ENCODE measurements at places on chromosomes 5 and 9.
A peak's percentile ranks its signal among the peaks of the same experiment; 100 is the strongest.

DNA sequence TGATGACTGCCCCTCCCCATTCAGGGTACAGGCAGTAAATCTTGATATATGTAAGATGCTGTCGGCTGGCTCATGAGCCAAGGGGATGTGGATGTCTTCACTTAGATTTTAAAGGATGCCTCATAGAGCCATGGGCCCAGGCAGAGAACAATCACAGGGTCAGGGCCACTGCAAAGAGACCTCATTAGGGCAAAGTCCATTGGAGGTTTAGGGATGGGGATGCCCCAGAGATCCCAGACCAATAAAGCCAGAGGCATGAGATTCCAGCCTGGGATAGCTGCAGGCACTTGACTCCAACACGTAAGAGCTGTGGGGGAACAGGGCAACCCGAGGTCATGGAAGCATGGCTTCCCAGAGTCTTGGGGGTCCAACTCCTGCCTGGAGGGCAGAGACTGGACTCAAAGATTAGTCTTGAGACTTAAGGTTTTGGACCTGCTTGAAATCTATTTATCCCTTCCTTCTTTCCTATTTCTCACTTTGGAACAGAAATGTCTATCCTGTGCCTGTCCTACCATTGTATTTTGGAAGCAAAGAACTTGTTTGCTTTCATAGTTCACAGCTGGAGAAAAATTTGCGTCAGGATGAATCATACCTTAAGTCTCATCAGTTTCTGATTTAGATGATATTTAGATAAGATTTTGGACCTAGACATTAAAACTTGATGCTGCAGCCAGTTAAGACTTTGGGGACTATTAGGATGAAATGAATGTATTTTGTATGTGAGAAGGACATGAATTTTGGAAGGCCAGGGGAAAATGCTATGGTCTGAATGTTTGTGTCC lies 101.3 kb upstream of the ADRA1B start:
- no peak for DNase-seq

GRCh38 chr5:80192507-80193241 lies 63.2 kb downstream of the SERINC5 start:
- DNase-seq, result no peak

- no peak for DNase-seq
These were observed 56.7 kb upstream of the PCA3 start for GRCh38 chr9:76707510-76707909.

DNA sequence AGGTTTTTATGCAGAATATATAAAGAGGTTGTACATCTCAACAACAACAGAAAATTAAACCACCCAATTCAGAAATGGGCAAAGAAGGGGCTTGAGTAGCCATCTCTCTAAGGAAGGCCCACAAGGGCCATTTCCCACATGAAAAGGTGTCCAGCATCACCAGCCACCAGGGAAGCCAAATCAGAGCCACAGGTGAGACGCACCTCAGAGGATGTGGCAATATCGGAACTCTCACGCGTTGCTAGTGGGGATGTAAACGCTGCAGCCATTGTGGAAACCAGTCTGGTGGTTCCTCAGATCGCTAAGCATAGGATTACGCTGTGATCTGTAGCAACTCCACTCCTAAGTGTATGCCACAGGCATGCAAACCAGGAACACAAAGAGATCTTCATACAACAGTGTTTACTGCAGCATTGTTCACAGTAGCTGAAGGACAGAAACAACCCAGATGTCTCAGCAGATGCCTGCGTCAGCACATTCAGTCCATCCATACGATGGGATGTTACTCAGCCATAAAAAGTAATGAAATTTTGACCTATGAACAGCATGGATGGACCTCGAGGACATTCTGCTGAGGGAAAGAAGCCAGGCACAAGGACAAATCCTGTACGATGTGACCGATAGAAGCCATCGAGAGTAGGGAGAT lies 84.3 kb upstream of the CACNA1B start:
- no peak for DNase-seq

DNA sequence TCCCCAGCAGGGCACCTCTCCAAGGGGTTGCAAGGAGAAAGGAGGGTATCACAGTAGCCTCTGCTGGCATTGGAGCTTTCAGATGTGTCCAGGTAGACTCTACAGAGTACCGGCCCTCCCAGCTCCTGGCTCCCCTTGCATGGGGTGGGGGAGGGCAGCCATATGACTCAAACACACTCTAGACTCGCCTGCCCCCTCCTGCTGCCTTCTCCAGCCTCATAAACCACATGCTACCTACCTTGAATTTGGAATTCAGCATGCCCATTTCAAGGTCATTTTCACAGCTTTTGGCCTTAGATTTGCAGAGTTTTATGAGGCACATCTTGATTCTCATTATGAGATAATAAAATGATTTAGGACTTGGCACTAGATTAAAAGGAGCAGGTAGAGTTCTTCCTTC lies 32.8 kb upstream of the SMIM32 start:
- no peak for DNase-seq

- DNase-seq, result no peak
These were observed 56.8 kb upstream of the TRAF1 start for GRCh38 chr9:120983259-120983837.

GRCh38 chr9:84394036-84394435 lies 53.5 kb upstream of the SLC28A3 start:
- no peak for DNase-seq

- no peak for DNase-seq
These were observed 13.6 kb upstream of the IL3 start for GRCh38 chr5:132046880-132047299.

DNA sequence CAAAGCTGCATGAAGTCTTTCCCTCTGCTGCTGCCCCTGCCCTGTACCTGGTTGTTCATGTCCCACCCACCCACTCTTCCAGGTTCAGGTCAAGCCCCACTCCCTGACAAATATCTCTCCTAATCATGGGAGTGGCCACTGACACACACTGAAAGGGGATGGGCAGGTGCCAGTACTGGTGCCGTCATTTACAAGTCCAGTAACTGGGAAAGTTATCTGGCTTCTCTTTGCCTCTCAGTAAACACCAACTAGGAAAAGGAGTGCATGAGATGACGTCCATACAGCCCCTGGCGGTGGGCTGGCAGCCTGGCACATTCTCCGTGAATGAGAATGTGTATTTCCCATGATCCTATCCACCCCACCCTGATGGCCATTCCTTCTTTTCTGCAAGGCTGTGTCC lies 225.2 kb downstream of the FSTL4 start:
- no peak for DNase-seq

DNA sequence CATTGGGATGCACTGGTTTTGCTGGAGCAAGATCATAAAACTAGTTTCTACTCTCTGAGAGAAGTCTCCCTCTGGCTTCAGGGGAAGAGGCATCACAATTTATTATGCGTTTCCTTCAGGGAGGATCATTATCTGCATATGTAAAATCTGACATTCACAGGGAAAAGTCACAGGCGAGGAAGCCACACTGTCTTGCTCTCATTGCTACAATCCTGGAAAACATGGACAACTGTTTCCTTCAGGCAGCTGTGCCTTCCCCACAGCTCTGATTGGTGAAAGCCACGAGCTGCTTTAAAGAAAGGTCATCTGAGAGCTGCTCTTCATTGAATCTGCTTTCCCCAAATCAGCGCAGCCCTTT lies 397.8 kb downstream of the MED10 start:
- no peak for DNase-seq

DNA sequence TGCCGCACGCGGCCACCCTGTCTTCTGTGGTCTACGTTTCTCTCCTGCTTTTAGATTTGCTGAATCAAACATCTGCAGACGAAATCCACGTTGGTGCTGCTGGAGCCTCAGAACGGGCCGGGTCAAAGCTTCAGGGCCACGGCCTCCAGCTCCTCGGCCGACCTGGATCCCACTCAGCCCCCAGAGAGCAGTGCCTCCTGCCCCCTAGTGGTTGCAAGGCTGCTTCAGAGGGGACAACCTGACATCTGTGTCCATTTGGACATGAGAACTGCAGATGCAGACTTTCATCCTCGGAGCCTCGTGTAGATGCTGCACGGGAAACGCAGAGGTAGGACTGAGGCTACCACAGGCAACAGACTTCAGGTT lies 23.0 kb upstream of the SLC6A3 start:
- DNase-seq, result no peak

DNA sequence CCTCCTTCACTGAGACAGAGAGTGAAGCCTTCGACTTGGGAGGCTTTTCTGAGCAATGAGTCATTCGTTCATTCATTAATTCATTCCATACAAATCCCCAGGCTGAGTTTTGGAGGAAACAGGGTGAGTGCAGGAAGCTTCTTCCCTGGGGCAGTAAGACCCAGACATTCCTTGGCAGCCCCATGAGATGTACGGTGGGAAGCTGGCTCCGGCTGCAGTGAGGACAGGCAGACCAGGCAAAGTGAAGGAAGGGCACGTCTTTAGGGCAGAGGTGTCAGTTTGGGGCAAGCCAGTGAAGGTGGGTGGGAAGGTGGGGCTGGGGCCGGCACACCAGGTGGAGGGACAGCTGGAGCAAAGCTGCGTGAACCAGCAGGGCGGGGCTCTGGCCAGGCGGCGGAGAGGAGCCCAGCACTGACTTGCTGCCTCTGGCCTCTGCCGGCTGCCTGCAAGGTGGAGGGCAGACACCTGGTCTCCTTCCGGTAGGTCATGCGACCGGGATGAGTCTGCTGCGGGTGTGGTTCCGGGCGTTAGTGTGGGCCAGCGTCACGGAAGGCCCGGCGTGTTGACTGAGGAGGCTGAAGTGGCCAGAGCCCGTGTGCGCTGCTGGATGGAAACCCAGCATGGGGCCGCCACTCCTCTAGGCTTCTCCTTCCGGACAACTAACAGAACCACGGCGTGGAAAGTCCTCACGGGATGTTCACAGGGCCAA lies 16.6 kb downstream of the OLFM1 start:
- DNase-seq, result peak; percentile 68

DNA sequence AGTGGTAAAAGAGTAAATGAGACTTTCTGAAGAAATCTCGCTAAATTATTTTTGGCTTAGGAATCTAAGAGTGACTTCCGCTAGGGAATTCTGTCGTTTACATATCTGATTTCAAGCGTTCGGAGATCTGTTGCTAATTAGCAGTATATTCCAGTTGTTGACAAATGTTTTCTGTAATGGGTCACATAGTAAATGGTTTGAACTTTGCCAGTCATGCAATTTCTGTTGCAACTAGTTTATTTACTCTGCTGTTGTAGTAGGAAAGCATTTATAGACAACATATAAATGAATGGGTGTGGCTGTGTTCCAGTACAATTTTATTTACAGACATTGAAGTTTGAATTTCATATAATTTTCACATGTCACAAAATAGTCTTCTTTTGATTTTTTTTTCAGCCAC lies 57.4 kb upstream of the JAK2 start:
- DNase-seq, result no peak

DNA sequence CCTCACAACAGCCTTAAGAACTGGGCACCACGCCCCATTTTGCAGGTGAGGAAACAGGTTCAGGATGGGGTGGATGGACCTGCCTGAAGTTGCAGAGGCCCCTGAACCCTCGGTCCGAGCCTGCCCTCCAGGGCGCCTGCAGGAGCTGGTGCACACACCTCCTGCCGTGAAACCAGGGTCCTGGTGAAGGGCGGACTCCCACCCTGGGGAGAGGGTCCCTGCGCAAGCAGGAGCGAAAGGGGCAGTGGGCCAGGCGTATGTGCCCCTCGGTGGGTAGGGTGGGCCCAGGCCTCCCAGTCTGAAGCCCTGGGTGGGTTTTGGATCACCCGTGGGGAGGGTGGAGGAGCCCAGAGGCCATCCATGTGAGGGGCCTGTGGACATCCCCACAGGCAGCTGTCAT lies 37.9 kb downstream of the HK3 start:
- DNase-seq, result no peak

GRCh38 chr5:119322948-119323537 lies 32.8 kb upstream of the TNFAIP8 start:
- peak; percentile 35 for DNase-seq

GRCh38 chr5:141484641-141485311 lies at the start of gene PCDHGC4:
PCDHGC4 (plus strand) TSS chr5:141485030; CDS start chr5:141485174, 144 bp downstream.
- DNase-seq, result no peak

GRCh38 chr5:159504857-159505304 lies 174.6 kb upstream of the IL12B start:
- peak; percentile 30 for DNase-seq

DNA sequence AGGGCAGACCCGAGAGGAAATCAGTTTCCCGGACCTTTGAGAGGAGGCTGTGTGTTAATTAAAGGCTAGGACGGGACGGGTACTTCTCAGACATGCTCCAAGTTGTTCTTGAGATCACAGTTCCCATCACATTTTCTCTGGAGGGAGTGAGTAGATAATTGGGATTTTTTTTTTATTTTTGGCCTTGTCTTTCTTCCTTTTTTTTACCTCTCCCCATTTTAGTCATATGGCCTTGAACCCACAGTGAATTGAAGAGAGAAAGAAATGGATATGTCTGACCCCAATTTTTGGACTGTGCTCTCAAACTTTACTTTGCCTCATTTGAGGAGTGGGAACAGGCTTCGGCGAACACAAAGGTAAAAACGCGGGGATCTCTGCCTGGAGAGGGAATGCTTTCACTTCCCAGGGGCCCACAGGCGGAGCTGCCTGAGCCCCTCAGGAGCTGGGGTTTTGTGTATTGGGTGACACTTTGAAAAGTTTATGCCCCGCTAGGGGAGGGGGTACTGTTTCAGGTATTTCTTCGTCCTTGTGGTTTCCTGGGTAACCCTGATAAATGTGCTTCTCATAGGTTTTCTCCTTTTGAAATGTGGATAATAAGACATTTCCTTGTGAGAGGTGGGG lies 191.8 kb downstream of the CD180 start:
- no peak for DNase-seq

- no peak for DNase-seq
These were observed 46.1 kb upstream of the CHSY3 start for GRCh38 chr5:129858131-129858675.

DNA sequence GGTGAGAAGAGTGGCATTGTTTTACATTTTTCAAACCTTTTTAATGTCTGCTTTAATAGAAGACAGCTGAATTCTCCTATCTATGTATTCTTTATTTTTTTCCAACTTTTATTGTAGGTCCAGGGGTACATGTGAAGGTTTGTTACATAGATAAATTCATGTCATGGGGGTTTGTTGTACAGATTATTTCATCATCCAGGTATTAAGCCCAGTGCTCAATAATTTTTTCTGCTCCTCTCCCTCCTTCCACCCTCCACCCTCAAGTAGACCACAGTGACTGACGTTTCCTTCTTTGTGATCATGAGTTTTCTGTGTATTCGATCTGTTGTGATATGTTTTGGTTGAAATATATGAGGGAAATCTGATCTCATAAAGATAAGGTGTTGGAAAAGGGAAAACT lies 1.7 kb upstream of the SREK1 start:
- DNase-seq, result no peak

GRCh38 chr5:102421647-102422046 lies 77.2 kb downstream of the SLCO6A1 start:
- DNase-seq, result peak; percentile 12

GRCh38 chr5:76732405-76733048 lies 16.6 kb downstream of the F2R start:
- DNase-seq, result no peak

DNA sequence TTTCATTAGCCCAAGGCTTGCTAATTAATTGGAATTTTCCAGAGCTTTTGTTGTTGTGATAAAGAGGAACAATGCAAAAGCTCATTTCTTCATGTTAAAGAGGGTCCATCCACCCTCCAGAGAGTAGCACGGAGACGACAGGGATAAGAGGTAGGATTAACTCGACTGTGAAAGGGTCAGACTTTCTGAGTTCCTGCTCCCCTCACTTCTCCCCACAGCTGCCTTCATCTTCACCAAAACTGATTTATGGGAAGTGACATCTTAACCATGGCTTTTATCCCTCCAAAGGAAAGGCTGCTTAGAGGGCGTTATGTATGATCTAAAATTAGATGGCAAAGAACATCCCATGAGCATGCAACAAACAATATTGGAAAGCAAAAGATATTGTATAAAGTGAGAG lies 135.5 kb downstream of the GLIS3 start:
- no peak for DNase-seq

Measured in RPMI8226 (cell line).